Activated CD4-positive, alpha-beta memory T cell treated with anti-CD3 and anti-CD28 coated beads for 36 hours (primary cell): ENCODE measurements at places on chromosomes 1 and 21. TPM values are rescaled to one million over a fixed set of nuclear protein-coding genes. Genes with fewer than 3 reads are reported as not detected.
A peak's percentile ranks its signal among the peaks of the same experiment; 100 is the strongest.

DNA sequence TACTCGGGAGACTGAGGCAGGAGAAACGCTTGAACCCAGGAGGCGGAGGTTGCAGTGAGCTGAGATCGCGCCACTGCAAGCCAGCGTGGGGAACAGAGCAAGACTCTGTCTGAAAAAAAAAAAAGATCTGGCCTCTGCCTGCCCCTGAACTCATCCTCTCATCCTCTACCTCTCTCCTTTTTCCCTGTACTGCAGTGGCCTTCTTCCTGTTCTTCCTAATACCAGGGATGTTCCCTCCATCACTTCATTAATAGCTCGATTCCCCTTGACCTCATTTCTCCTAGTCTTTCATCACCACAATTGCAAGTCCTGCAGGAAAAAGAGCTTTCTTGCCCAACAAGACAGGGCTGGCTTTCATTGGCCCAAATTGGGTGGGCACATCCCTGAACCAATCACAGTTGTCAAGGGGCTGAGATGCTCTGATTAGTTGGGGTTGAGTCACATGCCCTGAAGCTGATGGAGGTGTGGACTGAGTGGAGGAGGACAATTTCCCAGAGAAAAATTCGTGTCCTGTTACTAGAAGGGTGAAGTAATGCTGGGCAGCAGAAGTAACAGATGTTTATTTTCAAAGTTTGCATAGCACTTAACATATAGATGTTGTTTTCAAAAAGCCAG is 86.8 kb upstream of the PUM1 start:
- no peak for DNase-seq

DNA sequence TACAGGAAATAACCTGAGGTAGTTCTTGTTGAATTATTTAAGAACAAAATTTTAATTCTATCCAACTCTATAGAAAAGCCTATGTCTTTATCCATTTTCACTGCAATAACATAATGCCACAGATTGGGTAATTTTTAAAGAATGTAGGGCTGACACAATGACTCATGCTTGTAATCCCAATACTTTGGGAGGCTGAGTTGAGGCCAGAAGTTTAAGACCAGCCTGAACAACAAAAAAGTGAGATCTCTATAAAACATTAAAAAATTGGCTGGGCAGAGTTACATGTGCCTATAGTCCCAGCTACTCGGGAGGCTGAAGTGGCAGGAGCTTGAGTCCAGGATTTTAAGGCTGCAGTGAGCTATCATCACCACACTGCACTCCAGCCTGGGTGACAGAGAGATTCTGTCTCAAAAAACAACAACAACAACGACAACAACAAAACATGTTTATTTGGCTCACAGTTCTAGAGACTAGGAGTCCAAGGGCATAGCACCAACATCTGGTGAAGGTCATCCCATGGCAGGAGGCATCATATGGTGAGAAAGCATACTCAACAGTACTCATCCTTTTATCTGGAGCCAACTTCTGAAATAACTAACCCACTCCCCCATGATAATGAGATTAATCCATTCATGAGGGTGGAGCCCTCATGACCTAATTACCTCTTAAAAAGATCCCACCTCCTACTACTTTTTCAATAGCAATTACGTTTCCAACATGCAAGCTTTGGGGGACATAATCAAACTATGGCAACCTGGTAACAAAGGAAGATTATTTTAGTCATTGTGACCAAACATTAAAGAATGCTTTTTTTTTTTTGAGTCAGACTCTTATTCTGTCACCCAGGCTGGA is 59.6 kb downstream of the ABL2 start:
- no peak for DNase-seq

DNA sequence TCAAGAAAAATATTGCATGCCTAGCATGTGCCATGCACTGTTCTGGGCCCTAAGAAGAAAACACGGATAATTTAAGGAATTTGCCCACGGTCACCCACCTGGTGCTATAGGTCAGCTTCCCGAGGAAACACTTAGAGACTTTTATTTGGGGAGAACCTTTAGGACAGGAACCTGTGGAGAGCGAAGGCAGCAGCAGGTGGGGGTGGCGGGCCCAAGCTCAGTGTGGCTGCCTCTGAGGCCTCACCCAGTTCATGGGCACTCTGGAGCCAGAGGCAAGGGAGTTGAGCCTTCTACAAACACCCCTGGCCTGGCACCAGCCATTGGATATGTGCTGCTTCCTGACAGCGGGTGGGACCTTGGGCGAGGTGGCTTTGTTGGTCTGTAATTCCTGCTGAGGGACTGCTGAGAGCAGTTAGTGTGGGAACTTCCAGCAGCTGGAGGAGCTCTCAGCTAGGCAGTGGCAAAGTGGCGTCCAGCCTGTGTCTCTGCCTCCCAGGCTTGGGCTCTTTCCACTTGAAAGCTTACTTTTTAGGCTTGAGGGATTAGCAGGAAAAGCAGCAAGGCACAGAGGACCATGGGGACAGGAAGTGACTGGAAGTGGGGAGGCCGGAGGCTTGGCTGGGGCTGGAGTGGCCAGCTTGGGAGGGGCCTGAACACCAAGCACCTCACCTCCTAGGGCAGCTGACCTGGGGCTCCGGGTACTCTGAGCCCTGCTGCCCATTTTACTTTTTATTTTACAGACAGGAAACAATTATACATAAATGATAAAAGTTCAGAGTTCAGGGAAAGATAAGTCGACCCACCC is 19.1 kb downstream of the MRPL37 start:
- no peak for DNase-seq

DNA sequence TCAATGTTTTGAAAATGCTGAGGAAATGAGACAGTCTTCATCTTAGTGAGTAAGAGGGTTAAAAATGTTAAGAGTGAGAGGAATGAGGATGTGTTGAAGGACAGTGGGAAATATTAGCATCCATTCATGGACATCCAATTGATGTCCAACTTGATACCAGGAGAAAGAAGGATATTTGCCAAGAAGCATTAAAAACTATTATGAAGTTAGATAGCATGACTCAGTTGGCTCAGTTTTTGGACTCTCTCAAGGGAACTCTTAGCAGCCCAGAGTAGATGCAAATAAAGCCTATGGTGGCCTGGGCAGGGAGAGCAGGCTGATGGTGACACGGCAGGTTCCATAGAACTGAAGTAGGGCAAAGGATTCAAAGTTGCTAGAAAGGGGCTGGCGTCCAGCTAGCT is 171.0 kb downstream of the ZZZ3 start:
- no peak for DNase-seq

- no peak for DNase-seq
These were observed 6.3 kb upstream of the PHTF1 start for GRCh38 chr1:113765306-113766230.

- DNase-seq = no peak
These were observed 74.2 kb downstream of the UBE4B start for GRCh38 chr1:10106756-10107475.

- peak; percentile 13 for DNase-seq
These were observed 273.1 kb upstream of the SNX7 start for GRCh38 chr1:98388441-98388840.

DNA sequence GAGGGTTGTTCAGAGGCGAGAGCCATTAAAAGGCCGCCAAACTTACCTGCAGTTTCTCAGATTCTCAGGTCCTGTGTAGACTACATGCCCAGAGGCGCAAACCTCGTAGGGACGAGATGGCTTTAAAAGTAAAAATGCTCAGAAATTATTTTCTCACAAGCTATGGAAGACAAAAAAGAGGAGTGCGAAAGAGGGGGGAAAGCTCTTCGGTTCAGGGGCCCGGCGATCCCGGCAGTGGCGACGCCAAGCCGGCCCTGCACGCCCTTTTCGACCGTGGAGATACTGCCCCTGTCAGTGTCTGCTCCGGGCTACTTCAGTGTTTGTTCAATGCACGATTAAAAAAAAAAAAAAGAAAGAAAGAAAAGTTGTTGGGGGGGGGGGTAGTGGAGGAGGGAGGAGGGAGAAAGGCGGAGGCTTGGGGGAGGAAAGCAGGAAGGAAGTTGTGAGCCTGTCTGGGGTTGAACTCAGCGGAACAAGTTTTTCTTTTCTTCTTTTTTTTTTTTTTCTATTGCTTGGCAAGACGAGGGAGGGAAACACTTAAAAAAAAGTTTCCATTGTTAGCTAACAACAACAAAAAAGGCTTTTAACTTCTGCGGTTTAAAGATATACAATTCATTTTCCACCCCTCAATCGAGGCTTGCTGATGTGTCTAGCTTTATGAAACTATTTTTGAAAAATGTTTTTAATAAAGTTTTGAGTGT is at the start of gene ITPKB:
ITPKB (minus strand) TSS at position 288 of the 701 bp plus-strand sequence. CDS start 1,824 bp downstream, outside the sequence.
- DNase-seq = peak; percentile 73

DNA sequence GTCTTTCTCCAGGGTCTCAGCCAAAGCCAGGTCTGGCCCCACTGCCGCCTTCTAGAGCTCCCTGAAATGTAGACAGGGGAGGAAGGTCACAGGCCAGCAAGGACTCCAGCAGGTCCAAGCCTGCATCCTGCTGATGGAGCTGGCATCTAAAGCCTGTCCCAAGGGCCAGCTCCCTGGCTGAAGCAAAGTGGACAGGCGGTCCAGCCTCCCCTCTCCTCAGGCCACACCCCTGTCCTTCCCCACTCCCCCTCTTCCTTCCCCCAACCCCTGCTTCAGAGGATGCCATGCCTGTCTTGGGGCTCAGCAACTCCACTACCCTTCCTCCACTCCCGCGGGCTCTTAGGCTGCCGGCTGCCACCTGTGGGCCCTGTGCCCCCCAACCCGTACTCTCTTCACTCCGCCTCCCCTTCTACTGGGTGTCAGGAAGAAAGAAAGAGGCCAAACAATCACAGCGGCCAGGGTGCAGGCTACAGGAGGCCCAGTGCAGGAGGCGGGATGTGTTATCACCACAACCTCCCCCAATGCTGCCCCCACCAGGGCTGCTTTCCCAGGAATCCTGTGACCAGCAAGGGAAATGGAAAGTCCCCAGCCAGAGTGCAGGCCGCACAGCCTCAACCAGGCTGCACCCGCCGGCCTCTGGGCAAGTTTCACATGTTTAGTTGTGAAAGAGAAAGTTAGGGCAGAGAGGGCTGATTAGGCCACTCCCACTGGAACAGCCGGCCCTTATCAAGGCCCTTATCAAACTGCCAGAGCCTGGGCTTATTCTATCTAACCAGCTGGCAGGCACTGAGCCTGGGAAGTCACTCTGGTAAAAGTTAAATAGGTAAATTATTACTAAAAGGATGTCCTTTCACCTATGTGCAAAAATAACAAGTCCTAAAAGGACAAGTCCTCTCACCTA is 34.1 kb downstream of the ACOT7 start:
- peak; percentile 74 for DNase-seq

AMY2B gene
- 3.9 TPM for total RNA-seq

HTR1D gene
- not detected for total RNA-seq

CHIA gene
- total RNA-seq = not detected

RNF186 gene
- total RNA-seq = not detected
